ENCODE measurements at places on chromosomes 3 and 15. TPM values are rescaled to one million over a fixed set of nuclear protein-coding genes. Genes with fewer than 3 reads are reported as not detected.

SKOR1 gene
- 0.09 TPM for total RNA-seq

GOLGA8J gene
- total RNA-seq, result not detected

ARHGEF26 gene
- total RNA-seq, result 2.5 TPM

LRRIQ4 gene
- total RNA-seq, result not detected

RYR3 gene
- total RNA-seq, result 0.09 TPM

GALNT15 gene
- 20.2 TPM for total RNA-seq
